ENCODE measurements at places on chromosomes 6 and 20.

GRCh38 chr20:50595988-50596693 lies 86.0 kb downstream of the PTPN1 start:
- peak; percentile 67 for DNase-seq

DNA sequence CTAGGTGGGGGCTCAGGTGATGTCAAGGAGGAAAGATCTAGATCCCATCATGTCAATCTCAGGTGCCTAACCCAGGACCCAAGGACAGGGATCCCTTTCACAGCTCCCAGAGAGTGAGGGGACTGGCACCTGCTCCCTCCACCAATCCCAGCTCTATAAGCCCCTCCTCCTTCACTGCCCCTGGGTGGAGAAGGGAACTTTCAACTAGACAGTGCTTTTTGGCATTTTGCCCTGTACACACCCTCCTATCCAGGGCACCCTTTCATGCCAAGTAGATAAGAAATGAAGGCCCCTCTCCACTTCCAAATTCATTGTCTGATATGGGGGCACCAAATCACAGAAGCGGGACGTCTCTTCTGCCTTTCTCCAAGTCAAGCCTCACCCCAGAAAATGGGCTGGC lies 61.6 kb downstream of the MDGA1 start:
- no peak for DNase-seq

DNA sequence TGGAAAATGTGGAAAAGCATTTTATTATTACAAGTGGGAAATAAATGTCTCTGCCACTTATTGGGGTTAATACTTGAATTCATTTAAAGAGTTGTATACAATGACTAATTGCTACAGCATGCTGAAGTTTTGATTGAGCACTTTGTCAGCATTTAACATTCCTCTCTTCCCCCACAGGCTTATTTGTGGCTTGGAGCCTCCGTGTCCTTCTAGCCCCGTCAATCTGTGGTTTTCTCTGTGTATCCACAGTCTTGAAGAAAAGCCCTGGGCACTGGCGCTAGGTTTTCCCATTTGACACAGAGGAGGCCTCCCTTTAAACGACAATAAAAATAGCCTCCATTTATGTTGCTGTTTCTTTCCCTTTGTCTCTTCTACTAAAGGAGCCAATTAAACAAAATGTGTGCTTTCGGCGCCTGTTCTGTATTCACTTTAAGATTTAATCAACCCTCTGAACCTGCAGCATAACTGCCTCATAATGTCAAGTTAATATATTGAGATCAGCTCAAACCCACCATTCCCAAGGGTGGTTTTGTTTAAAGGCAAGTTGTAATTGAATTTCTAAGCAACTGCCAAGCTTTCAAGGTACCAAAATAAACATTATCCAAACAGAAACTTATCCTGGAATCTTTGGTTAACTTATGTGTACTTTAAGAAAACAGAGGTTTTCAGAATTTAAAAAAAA lies 326.6 kb upstream of the RNF24 start:
- DNase-seq, result no peak

DNA sequence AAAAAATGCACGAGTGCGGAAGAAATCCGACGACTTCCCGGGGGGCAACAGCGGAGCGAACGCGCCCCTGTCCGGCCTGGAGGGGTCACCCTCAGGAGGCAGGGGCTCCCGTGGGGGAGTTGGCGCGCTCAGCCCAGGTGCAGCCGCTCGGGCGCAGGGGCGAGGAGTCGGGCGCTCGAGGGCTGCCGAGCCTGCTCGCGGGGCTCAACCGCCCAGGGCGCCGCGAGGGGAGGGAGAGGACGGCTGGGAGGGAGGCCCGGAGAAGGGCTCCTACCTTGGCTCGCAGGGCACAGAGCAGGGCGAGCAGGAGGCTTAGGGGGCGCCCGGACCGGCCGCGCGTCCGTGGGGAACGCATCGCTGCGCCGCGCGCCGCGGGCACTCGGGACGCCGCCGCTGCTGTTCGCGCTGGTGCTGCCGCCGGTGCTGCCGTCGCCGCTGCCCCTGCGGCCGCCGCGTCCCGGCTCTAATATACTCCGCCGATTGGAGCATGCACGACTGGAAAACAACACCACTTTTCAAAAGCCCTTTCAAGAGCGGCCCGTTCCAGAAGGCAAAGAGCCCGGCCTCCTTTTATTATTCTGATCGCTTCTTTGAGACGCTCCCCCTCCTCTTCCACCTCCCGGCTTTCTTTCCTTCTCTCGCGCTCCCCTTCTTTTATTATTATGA lies 490 bp downstream of the JAG1 start:
- peak; percentile 76 for DNase-seq

DNA sequence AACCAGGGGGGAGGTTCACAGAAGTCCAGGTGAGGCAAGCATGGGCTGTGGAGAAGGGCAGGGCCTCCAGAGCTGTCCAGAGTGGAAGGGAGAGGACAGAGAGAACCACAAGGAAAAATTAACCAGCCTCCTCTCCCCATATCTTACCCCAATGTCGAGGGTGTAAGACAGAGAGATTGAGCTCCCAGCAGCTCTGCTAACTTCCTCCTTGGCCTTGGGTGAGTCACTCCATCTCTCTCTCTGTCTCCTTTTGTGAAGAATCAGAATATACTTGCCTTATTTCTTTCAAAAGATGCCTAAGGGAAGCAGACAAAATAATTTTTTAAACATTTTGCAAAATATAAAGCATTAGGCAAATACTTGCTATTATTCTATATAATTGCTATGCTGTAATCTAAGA lies 58.3 kb upstream of the IYD start:
- DNase-seq, result no peak

DNA sequence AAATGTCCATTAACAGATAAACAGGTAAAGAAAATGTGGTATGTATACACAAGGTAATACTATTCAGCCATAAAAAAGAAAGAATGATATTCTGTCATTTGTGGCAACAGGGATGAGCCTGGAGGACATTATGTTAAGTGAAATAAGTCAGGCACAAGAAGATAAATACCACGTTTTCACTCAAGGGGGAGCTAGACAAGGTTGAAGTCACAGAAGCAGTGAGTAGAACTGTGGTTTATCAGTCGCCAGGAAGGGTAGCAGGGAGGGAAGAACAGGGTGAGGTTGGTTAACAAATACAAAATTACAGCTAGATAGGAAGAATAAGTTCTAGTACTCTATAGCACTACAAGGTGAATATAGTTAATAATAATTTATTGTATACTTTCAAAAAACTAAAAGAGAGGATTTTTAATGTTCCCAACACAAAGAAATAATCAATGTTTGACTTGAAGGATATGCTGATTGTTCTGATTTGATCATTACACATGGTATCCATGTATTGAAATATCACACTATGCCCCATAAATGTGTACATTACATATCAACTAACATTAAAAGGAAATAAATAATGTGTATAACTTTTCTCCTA lies 21.1 kb downstream of the RTN4IP1 start:
- peak; percentile 30 for DNase-seq

DNA sequence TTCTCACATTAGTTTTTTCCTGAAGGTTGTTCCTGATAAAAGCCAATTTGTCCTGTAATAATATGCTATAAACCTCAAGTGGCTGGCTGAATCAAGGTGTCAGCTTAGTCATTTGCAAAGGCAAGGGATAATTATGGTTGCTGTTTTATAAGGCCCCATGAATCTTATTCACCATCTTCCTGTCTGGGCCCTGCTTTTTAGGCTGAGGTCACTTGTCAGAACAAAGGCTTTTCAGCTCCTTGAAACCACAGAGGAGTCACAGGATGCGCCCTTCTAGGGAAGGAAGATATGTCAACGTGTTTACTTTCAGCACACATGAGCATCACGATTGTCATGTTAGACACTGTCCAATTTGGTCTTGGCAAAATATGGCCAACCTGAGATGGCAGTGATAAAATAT lies 64.8 kb upstream of the NAA20 start:
- DNase-seq, result no peak

GRCh38 chr6:44854712-44855443 lies 467.4 kb downstream of the CDC5L start:
- DNase-seq, result no peak

GRCh38 chr6:115058414-115059211 lies 715.8 kb upstream of the HS3ST5 start:
- DNase-seq, result no peak

- DNase-seq, result no peak
Measured at GRCh38 chr6:80440496-80441115, 334.1 kb downstream of the BCKDHB start.

- DNase-seq, result no peak
Measured at GRCh38 chr6:108452711-108453195, 108.0 kb upstream of the FOXO3 start.

GRCh38 chr20:21623074-21623780 lies 82.2 kb upstream of the PAX1 start:
- no peak for DNase-seq

DNA sequence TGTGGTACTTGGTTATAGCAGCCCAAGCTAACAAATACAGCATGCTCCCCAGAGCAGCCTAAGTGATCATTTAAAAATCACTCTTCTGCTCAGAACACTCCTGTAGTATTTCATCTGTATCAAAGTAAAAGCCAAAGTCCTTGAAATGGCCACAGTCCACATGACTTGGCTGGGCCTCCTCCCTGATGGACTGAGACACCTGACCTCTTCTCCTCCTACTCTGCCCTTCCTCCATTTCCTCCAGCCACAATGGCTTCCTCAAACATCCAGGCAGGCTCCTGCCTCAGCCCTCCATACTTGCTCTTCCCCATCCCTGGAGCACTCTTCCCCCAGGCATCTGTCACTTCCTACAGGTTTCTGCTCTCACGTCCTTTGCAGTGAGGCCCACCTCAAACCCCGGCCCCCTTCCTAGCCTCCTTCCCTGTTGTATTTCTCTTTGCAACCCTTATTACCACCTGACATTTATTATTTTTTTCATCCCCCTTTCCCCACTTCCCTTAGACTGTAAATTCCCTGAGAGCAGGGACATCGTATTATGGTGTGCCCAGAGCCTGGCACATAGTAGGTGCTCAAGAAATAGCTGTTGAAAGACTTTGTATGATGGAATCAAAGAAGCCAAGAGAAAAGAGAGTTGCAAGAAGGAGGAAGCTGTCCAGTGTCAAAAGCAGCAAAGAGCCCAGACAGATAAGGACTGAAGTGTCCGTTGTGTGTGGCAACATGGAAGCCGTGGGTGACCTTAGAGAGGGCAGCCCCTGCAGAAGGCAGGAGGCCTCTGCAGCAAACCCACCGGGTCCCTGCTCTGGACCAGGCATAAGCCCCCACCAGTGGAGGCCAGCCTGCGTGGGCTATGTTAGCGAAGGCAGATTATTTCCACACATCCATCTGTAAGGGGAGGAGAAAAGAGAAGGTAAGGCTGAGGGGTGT lies 87.5 kb downstream of the TRERF1 start:
- DNase-seq, result no peak

- no peak for DNase-seq
Measured at GRCh38 chr6:84193114-84193708, 34.2 kb downstream of the CEP162 start.

GRCh38 chr20:42429761-42430458 lies 759.8 kb downstream of the PTPRT start:
- no peak for DNase-seq

DNA sequence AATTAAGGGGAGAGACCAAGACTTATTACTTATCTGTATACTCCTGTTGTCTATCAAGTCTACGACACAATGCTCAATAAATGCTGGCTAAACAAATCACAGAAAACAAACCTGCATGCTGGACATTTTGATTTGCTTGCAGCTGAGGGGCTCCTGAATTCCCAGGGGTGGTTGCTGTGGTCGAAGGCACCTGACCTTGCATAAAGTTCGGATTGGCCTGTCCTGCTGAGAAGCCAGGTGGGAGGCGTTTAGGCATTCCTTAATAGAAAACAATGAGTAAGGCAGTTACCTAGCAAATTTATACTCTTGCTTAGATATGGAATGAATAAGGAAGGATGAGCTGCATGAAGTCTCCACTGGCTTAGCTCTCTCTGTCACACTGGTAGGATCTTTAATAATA lies 50.5 kb downstream of the TP53INP2 start:
- DNase-seq, result peak; percentile 65

- DNase-seq, result no peak
Measured at GRCh38 chr20:58458342-58459057, 56.7 kb downstream of the APCDD1L start.

GRCh38 chr6:7175462-7175861 lies 67.7 kb downstream of the RREB1 start:
- no peak for DNase-seq
